Muscle of arm (tissue), 14 donors: ENCODE measurements at places on chromosomes 4 and X. TPM values are rescaled to one million over a fixed set of nuclear protein-coding genes. Genes with fewer than 3 reads are reported as not detected.

Gene USP51
- polyA plus RNA-seq = 4.0 TPM

Gene ERAS
- polyA plus RNA-seq = not detected

Gene LINC00632
- 17.7 TPM for polyA plus RNA-seq

Gene GYPE
- polyA plus RNA-seq = 1.4 TPM

Gene SCD5
- polyA plus RNA-seq = 12.7 TPM

Gene IL13RA2
- polyA plus RNA-seq = not detected

Gene H2BW2
- polyA plus RNA-seq = 0.59 TPM

Gene RNF212
- 2.9 TPM for polyA plus RNA-seq

Gene DRD5
- polyA plus RNA-seq = 0.18 TPM

Gene TRPC3
- 2.1 TPM for polyA plus RNA-seq

Gene SYN1
- polyA plus RNA-seq = 5.6 TPM

Gene STS
- polyA plus RNA-seq = 14.2 TPM

Gene GLRB
- polyA plus RNA-seq = 6.6 TPM

Gene ADH1C
- polyA plus RNA-seq = 13.7 TPM

Gene RASL11B
- polyA plus RNA-seq = 13.2 TPM

Gene GAGE12D
- not detected for polyA plus RNA-seq

Gene TBC1D25
- 8.0 TPM for polyA plus RNA-seq

Gene RPS6KA6
- 3.8 TPM for polyA plus RNA-seq

Gene SPANXB1
- 0.47 TPM for polyA plus RNA-seq

Gene MGARP
- polyA plus RNA-seq = not detected

Gene PABPC4L
- polyA plus RNA-seq = 9.6 TPM

Gene ITGB1BP2
- polyA plus RNA-seq = 67.2 TPM

Gene FOXP3
- 0.44 TPM for polyA plus RNA-seq

Gene COL25A1
- polyA plus RNA-seq = 6.4 TPM

Gene REELD1
- not detected for polyA plus RNA-seq
